ENCODE measurements at places on chromosomes 7 and 10. TPM values are rescaled to one million over a fixed set of nuclear protein-coding genes. Genes with fewer than 3 reads are reported as not detected.

- no peak for DNase-seq
Measured at GRCh38 chr10:93369588-93370164, 112.5 kb downstream of the MYOF start.

DNA sequence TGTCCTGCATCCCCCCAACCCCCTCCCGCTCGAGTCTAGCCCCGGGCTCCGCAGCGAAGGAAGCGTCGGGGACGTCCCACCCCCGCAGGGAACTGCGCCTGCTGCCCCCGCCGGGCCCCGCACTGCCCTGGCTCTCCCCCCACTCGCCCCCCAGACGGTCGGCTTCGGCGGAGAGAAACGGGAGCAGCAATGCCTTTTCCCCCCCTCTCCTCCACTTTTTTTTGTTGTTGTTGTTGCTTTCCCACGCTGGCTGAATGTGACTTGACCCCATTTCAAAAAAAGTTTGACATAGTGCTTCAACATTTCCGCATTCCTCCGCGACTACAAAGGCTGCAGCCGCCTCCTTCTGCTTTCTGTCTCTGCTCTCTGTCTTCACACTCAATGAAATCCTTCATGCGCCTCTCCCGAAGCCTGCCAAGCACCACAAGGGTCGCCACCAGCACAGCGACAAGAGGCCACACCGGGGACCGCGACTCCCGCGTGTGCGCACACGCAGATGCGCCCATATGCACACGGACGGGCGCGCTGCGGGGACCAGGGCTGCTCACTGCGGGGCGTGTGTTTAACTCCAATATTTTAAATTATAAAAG, 1.0 kb downstream of the CDK6 start:
- peak; percentile 54 for DNase-seq

DNA sequence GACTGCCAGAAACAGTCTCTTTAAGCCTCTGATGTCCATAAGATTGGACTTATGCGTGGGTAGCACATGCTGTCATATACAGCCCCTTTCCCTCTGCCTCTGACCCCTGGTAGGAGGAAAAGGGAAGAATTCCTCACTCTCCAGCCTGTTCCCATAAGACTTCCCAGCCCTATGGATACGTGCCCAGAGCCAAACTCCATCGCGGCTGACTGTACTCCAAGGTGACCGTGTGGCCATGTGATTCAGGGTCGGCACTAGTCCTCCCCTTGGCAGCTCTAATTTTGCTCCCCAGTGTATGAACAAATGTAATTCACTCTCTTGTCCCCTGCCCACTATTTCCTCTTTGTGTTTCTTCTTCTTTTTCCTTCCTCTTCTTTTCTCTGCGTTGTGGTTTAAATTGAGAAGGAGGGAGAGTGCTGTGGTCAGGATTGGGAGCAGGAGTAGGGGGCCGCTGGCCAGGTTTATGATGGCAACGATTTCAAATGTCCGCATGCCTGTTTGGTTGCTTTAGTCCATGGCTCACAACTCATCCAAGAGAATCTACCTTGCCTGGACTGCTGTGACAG, 43.8 kb downstream of the PRLHR start:
- DNase-seq = no peak

DNA sequence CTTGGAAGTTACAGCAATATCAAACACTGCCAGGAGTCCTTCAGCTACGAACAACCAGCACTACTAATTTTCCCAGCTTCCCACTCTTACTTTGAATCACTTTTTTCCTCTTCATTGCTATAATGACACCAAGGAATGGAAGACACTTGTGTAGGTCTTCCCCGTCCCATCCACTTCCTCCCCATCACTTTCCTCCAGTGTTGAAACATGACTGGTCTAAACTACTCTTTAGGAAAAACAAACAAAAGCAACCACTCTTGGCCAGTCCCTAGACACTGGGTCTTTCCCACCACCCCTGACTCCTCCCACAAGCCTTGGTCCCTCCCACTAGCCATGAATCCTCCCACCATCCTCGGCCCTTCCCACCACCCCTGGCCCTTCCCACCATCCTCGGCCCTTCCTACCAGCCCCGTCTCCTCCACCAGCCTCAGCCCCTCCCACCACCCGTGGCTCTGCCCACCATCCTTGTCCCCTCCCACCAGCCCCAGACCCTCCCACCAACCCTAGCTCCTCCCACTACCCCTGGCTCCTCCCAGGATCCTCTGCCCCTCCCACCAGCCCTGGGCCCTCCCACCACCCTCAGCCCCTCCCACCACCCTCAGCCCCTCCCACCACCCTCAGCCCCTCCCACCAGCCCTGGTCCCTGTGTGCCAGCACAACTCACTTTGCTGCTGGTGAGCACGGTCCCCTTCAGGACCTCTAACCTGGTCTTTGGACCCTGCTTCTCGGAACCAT, 68.5 kb downstream of the CXCL12 start:
- DNase-seq = no peak

GRCh38 chr7:4650433-4651047, 31.6 kb upstream of the FOXK1 start:
- DNase-seq = peak; percentile 51

DNA sequence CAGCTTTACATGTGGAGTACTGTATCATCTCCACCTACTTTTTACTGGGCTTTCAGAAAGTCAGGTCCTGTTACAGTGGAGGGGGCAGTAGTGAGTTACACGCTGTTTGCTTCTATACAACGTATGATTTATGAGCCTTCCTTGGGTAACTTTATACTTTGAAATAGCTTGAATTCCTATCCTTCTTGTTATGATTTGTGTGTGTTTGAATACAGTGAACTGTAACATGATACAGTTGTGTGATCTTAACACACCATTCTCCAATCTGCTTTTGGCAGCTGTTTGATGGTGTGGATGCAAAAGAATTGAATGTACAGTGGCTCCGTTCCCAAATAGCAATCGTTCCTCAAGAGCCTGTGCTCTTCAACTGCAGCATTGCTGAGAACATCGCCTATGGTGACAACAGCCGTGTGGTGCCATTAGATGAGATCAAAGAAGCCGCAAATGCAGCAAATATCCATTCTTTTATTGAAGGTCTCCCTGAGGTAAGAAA, 41.7 kb downstream of the SP8 start:
- DNase-seq = no peak

DNA sequence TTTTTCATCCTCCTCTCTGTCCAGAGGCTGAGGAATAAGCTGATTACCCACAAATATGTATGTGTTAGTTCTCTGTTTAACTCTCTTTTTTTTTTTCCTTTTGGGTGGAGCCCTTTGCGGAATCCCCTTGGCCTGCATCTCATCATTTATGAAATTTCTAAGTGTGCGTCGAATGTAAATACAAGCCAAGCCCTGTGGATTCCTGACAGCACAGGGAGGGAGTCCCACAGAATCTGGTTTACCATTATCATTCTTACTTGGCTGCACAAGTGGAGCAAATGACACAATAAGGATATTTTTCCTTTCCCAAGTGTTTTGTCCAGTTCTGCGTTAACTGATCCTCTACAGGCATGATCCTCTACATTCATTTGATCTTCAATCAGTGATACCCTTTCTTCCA, 11.4 kb downstream of the STK31 start:
- DNase-seq = no peak

DNA sequence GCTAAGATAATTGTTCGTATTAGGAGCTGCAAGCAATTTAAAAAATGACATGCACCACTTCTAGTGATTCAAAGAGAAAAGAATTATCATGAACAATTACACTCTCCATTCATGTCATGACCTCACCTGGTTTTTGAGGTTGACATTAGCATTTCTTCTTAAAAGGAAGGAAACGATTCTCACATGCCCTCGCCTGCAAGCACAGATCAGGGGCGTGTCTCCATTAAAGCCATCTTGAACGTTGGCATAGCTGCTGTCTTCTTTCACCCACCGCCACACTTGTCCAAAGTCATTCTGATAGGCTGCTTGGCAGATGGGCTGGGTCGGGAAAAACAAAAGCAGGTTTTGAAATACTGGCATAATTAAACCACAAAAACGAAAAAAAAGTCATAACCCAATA, 19.9 kb downstream of the ANKRD22 start:
- DNase-seq = no peak

DNA sequence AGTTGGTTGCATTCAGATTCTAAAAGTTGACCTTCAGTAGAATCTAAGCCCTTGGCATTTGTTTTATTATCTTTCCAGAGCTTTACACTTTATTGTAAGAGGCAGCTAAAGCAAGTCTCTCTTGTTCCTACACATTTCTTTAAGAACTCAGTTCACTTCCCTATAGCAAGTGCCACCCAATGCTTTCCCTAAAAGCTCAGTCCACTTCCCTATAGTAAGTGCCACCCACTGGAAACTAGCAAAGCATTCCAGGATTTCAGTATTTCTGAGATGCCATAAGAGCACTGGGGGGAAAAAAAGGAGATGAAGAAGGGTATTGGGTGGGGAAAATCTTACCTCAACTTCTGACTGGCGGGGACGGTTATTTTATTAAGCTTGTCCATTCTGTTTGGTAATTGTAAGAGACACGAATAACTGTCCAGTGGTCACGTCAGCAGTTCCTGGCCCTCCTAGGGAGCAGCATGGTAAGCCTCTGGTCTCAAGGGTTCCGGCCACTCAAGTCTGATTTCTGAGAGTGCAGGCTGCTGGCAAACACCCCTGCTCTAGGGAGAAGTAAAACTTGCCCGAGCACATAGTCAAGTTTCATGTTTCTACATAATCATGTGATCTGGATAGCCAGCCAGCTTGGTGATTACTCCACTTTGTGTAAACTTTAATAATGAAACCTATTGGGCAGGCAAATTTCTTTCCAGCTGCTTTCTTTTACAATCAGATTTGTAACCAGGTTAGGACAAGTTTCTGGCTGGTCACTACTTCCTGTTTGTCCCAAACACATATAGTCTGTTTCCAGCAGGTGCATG, at the start of gene BLNK:
Gene BLNK, minus strand, starts transcription at position 554 of the 800 bp plus-strand sequence. Its CDS starts 171 bp downstream, at position 383.
- peak; percentile 64 for DNase-seq

DNA sequence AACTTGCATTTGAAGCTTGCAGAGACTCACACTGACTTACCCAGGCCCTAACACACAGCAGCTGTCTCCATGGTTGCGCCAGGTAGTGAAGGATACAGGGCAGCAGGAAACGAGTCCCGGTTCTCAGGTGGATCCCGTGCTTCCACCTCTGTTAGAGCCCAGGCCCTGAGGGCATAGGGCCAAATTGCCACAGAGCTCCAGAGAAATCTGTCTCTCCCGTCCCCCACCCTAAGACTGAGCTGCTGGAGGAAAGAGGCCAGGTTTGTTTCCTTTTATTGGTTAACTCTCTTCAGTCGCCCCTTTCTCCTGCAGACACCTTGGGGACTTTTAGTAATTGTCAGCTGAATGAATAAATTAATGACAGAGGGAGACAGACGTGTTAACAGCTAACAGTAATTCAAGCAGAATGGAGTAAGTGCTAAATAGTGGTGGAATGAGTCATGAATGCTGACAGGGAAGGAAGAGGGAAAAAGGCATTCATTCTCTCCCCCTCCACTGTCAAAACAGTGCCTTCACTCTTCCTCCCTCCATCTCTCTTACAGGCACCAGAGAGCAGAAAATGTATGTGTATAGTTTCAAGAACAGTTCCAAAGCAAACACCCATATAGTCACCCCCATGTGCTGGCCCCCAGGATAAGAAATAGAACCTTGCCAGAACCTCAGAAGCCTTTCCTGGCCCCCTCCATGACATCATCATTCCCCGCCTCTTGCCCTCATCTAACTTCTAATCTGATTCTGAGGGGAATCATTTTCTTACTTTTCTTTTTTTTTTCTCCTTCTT, 16.8 kb upstream of the DLG5 start:
- DNase-seq = no peak

- DNase-seq = no peak
Measured at GRCh38 chr10:48364659-48365405, 58.4 kb downstream of the MAPK8 start.

DNA sequence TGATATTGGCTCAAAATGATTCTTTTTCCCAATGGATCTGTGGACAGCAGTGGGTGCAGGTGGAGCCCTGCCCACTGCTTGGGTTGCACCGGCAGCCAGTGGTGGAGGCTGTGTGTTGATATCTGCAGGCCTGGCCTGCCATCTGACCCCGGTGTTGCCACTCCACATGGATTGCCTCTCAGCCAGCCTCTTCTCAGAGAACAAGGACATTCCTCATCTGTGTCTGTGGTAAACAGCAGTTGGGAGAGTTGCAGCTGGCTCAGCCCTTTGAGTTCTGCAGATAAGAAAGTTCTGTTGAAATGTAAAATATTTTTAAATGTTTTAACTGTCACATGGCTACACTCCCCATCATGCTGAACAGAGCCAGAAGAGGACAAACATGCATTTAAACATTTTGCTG, 374.9 kb upstream of the CELF2 start:
- peak; percentile 78 for DNase-seq

GRCh38 chr10:35372329-35372728, 36.0 kb downstream of the CCNY start:
- peak; percentile 70 for DNase-seq

- DNase-seq = no peak
Measured at GRCh38 chr7:36117203-36117840, 35.7 kb upstream of the EEPD1 start.

- DNase-seq = no peak
Measured at GRCh38 chr10:5774987-5775620, 38.1 kb downstream of the GDI2 start.

GRCh38 chr7:37901236-37901827, 15.3 kb downstream of the SFRP4 start:
- no peak for DNase-seq

DNA sequence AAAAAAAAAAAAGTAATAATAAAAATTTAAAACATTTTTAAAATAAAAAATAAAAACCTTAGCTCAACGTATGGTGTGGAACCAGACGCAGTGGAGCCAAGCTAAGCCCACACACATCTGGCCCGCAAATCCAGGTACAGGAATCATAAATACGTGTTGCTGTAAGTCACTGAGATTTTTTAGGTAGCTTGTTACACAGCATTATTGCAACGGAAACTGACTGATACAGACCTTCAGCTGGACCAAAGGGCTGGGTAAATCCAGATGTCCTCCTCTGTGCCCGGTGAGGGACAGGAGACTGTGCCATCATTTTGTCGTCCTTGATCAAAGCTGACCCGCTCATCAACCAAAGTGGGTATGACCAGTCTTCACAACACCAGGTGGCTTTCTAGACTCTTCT, 104.9 kb downstream of the TMEM130 start:
- no peak for DNase-seq

DNA sequence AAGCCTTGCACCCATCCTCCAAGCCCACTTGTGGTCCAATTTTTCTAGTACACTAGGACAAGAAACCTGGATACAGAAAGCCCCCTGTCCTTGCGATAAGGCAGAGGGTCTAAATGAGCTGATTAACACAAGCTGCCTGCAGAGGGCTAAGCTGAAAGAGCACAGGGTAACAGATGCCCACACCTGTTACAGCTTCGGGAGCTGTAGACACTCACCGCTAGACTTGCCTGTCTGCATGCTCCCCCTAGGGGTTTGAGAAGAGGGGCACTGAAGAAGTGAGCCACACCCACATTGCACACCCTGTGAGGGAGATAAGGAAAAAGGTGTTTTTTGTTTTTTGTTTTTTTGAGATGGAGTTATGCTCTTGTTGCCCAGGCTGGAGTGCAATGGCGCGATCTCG, 386.5 kb upstream of the AUTS2 start:
- DNase-seq = no peak

Gene FANK1
- 0.83 TPM for total RNA-seq

Gene MINDY4
- total RNA-seq = 4.3 TPM

Gene CCL24
- not detected for total RNA-seq

Gene HOXA10
- not detected for total RNA-seq
